ENCODE measurements at places on chromosomes 2 and 18.

DNA sequence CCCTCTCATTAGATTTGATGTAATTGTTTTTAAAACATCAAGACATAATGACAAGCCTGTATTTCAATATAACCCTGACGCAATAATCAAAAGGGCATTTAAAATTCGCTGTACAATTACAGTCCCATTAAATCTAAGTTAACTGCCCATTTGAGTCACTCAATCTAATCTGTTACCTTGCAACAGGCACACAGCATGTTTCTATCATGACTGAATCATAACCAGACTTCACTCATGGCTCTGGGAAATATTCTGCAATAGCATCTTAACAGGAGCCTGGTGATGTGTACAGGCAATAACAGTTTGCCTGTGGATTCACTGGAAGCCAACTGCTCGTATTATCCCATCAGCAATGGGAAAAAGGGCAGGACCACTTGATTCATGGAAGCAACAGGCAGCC, 142.3 kb upstream of the NCKAP5 start:
- no peak for DNase-seq

- no peak for DNase-seq
Observed at GRCh38 chr18:12839057-12839525, 44.9 kb downstream of the PTPN2 start.

DNA sequence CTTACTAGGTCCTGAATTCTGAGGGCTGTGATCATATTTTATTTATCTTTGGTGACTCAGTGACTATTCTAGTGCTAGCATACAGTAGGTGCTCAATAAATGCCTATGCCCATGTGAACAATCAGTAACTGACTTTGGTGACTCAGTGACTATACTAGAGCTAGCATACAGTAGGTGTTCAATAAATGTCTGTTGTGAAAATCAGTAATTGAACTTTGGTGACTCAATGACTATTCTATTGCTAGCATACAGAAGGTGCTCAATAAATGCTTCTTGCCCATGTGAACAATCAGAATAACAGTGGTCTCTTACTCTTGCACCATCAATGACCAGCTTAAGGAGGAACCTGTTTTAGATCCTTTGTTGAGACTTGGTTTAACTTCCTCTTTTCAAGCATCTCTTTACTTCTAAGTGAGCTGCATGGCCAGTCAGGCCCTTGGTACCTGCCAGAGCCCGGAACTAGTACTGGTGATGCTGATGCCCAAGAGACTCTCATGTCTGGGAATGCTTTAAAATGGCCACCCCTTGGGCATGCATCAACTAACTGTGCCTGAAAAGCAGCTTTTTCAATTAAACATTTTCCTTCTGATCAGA, 214.9 kb upstream of the SPRED2 start:
- no peak for DNase-seq

GRCh38 chr2:239619369-239619768, 218.5 kb upstream of the HDAC4 start:
- no peak for DNase-seq

DNA sequence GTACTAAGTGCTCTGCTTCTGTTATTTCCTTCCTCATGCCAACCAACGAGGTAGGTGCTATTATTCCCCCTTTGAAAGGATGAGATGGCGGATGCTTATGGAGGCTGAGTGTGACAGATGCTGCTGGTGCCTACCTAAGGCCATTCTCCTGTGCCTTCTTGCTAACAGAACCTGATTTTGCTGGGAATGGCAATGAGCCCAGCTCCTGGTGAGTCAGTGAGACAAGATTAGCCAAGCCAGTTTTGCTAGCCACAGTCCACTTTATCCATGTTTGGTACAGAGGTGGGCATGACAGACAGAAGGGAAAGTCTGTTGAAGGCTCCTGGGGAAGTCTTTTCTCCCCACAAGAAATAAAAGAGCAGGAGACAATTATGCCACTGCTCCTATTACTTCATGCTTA, 43.7 kb upstream of the TMEM163 start:
- DNase-seq: no peak

- DNase-seq: no peak
Observed at GRCh38 chr2:232415736-232416520, 9.3 kb downstream of the ALPG start.

- DNase-seq: no peak
Observed at GRCh38 chr2:71547616-71548285, 94.4 kb downstream of the DYSF start.

GRCh38 chr2:232534940-232535651, 4.4 kb upstream of the CHRNG start:
- DNase-seq: no peak

DNA sequence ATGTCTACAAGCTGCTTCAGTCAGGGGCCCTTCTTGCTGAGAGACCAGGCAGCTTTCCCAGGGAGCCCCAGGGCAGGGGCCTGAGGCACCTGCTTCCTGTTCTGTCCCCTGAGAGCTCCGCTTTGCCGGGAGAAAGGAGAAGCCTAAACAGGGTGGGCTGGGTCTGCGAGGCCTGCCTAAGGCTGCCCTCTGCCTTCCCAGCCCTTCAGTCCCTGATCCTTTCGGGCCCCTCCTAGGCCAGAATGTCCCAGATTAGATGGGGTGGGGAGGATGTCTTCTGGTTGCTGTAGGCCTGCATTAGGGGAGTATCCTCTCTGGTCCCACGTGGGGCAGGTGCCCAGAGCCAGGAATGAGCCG, 72.4 kb downstream of the TGOLN2 start:
- no peak for DNase-seq

DNA sequence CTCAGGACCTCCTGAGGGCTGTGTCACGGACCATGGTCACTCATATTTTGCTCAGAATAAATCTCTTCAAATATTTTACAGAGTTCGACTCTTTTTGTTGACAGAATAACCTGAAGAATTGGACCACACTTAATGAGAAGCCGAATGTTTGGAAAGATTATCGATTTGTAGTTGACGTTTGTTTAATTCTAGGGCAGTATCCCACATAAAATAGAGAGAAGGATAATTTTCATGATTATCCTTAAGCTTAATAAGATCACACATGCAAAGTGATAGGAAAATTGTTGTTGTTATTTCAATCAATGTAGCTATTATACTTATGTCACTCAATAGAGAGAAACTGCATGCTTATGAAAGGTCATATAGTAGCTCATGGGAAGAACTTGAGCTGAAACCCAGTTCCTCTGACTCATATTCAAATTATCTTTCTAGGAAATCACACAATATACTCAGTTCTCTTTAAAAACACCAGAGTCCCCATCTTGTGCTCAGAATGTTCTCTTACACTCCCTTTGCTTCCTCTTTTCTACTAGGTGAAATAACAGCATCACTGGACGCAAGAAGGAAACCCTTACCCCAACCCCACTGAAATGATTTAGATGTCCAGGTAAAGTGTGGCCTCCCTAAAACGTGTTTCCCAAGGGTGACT, 982.1 kb downstream of the TSN start:
- DNase-seq: no peak

- DNase-seq: no peak
Observed at GRCh38 chr2:107548216-107548615, 278.5 kb upstream of the RGPD4 start.

DNA sequence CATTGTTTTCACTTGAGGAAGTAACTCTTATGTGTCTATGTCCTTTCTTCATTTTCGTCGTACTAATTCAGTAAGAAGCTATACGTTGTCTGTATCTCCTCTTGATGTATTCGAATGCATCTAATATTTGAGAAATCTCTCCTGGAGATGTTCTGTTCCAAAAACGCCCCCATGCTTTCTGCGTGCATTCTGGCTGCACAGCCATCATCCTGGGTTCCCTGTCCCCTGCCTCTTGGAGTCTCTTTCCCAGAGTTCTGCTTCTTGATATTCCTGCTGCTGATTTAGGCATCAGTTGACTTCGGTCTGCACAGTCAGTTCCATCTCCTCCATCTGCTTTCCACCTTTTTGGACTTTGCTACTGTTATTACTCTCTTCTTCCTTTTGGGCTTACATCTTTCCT, 13.5 kb downstream of the PNO1 start:
- DNase-seq: no peak

DNA sequence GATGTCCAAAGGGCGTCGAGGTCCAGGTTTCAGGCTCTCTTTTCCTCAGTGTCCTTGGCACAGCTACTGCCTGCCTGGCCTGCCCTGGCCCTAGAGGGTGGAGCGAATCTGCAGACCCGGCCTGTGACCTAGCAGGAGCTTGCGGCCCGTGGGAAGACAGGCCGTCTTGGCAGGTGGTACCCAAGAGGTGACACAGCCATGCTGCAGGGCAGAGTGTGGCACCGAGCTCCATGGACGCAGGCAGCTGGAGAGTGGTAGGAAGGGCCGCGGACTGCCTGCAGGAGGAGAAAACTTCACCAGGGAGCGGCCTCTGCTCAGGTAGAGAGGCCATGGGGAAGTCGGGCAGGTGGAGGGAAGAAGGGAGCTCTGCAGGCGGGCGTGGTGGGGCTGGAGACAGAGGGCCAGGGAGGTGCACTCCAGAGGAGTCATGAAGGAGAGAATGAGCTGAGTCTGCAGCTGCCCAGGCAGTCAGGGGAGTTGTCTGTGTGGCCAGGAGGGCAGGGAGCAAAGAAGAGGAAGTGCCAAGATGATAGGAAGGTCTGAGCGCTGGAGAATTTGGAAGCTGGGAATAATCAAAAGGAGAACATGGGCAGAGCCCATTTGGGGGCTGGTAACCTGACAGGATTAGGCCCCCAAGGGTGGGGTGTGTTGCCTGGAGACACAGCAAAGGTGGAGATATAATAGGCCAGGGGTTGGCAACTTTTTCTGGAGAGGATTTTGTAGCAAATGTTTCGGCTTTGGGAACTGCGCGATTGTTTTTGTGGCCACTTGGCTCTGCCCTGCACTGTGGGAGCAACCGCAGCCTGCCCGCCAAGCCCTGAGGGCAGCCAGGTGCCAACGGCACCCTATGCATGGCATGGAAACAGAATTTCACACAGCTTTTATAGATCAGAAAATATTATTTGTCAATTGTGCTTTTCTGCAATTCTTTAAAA, 154.4 kb upstream of the PXDN start:
- DNase-seq: no peak

- DNase-seq: no peak
Observed at GRCh38 chr2:64404743-64405142, 49.2 kb upstream of the LGALSL start.

DNA sequence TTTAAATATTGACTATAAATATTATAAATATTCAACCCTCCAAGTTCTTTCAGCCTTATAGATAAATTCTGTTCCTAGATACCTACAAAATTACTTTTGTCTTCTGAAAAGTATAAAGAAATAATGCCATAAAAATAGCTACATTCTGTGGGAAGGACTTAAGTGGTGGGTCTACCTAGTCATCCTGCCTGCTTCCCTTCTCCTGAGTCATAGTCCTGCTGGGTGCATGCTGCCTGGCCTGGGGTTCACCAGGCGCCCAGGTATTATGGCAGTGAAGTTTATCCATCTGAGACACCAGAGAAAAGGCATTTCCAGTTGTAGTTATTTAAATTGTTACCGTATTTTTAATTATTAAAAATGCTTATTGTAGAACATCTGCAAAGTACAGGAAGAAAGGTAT, 167.5 kb downstream of the SLC39A10 start:
- no peak for DNase-seq

DNA sequence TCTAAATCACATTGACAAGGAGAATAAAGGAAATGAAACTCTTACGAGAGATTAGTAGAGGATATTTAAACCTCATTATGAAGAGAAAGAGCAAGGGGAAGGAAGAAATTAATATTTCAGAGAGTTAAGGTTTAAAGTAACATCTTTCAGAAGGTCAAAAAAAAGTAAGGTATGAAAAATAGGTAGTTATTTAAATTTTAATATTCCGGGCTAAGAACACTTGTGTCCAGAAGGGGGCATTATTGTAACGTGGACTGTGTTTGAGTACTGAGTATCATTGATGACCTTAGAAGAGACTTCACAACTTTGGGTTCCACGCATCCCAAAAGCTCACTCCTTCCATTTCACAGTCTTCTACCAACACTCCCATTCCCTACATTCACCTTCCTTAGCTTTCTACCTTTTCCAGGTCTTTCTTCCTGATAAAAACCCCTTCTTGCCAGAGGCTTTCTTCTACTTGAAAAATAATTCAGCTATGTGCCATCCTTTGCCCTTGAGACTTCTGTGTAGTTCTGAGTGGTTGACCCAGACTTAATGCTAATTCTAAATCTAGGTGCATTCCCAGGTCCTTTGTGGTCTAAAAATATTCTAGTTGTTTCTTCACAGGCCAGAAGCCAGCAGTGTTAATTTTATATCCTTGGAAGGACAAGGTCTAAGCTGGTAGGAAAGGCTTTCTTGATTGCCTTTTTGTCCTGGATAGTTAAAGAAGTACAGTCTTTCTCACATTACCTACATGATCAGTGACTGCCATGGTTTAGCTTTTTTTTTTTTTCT, 16.5 kb downstream of the DYNC1I2 start:
- DNase-seq: no peak

GRCh38 chr2:148578493-148578884, 66.1 kb upstream of the EPC2 start:
- no peak for DNase-seq

DNA sequence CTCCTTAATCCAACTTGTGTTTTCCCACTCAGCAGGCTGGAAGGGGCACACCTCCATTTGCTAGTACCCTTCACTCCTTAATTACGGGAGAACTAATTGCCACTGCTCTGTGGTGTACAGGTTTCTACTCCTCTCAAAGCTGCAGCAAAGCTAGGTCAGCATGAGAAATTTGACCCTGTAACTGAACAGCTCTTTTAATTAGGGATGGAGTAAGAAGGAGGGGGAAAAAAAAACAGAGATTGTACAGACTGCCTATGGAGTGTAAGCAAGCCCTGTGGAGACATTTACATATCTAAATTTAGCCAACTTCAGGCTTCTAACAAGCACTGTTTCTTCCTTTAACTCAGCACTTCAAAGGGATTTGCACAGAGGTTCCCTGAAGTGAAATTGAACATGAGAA, 629.7 kb upstream of the SETBP1 start:
- DNase-seq: no peak

GRCh38 chr18:13260197-13260934, 41.8 kb downstream of the LDLRAD4 start:
- DNase-seq: no peak

DNA sequence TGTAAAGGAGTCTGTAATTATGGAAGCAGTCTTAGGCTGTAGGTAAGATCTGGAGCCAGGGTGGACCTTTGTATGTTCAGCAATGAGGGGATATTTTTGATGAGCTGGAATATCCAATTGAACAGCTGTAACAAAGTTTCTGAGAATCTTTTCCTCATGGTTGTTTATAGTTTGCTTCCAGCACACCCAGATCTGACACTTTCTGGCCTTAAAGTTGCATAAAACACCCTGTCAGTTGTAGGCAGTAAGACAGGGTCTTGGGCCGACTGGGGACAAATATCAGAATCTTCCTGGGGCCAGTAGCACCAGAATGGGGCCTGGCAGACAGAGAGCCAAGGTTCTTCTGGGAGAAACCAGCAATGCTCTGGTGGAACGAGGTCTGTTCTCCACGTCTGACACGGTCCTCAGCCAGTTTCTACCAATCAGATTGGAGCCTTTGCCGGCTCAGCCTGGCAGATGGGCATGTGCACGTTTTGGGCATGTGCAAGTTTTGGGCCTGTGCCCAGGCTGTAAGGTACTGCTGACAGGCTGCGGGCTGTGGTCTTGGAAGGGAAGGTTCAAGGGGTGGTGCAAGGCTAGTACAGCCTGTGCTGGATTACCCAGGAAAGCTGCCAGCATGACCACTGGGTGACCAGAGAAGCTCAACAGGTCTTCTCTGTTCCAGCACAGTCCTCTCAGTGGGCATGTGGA, 89.8 kb downstream of the PRKCE start:
- no peak for DNase-seq

- DNase-seq: no peak
Observed at GRCh38 chr18:1998121-1998520, 573.2 kb downstream of the METTL4 start.

GRCh38 chr18:8794156-8794933, 89.0 kb downstream of the MTCL1 start:
- no peak for DNase-seq

- DNase-seq: no peak
Observed at GRCh38 chr2:64612575-64613195, 41.0 kb downstream of the SERTAD2 start.
